H9 (cell line): ENCODE measurements at places on chromosomes 4 and X.

DNA sequence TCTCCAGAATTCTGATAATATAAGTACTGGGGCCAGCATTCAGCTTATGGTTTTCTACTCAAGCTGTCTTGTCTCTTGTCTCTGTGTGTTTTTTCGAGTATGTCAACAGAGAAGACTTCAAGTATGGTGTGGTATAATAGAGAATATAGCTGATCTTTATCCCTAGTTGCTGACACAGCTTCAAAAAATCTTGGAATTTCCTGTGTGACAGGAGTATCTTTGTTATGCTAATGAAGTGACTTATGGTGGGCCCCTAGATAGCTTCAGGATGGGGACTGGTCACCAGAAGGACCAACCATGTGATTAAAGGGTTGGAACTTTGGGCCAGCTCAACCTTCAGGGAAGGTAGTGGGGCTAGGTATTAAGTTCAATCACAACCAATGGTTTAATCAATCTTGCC, 2.9 kb downstream of the GPRASP3 start:
- no peak for DNase-seq

GRCh38 chr4:109078724-109079123, 223.7 kb downstream of the COL25A1 start:
- DNase-seq, result no peak

DNA sequence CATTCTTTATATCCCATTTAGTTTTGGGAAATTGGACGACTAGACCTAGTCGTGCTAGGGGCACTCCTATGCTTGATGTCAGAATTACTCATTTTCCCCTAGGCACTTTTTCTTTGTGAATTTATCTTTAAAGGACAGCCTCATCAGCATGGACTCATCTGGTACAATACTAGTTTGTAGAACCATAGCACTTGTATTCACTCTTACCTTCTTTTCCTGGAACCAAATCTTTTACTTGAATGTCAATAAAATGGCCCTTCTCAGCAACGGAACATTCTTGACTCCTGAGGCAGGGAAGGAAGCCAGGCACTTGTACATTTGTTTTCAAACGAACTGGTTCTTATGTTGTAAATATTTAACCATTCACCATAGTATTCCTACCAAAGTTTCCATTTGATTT, 187.1 kb downstream of the SHROOM3 start:
- no peak for DNase-seq

GRCh38 chr4:47914926-47915237, 499 bp upstream of the NFXL1 start:
- DNase-seq, result no peak

DNA sequence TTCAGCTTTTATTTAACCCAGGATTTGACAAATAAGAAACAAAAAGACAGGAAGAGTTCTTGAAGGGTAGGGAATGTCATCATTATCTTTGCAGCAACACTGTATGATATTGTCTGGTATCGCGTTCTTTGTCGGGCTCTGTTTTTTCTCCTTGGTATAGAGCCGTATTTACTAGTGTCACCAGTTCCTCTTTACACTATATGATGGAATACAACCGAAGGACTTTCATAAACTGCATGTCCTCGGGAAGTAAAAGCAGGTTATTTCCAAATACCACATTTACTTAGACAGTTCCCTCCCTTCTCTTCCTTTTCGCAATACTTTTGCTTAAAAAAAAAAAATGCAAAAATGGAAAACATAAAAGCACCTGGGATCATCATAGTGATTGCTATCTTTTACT, 96.6 kb upstream of the IL13RA1 start:
- DNase-seq, result no peak

GRCh38 chr4:37763831-37764230, 62.7 kb upstream of the PGM2 start:
- no peak for DNase-seq
